Vagina (tissue), 2 donors: ENCODE measurements at places on chromosomes 4 and X. TPM values are rescaled to one million over a fixed set of nuclear protein-coding genes. Genes with fewer than 3 reads are reported as not detected.

DNA sequence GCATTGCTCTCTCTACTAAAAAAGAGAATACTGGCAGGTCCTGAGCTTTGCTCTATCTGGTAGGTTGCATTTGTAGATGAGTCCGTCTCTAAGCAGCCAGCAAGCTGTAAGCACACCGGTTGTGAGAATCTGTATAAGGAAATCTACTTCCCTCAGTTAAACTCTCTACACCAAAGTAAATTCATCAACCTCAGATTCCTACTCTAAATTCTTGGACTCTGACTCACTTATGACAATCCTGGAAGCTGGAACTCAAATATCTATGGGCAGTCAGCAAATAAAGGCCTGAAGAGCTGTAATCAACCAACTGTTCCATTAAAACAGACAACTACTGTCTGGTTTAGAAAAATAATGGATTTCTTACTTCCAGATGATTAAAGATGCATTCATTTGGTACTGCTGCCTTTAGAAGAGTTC lies 37.9 kb downstream of the FAT1 start:
- no peaks in the 10 kb centered on the region for H3K27me3 ChIP-seq
- no peak overlapping the region for H3K27ac ChIP-seq
- no peaks in the 10 kb centered on the region for H3K36me3 ChIP-seq
- no peak overlapping the region for H3K4me3 ChIP-seq
- DNase-seq: no peak
- peaks cover 11% of the 10 kb centered on the region for H3K4me1 ChIP-seq

GRCh38 chr4:77153006-77153405 lies 4.0 kb upstream of the CCNG2 start:
- H3K36me3 ChIP-seq: no peaks in the 10 kb centered on the region
- H3K4me1 ChIP-seq: peaks cover 7% of the 10 kb centered on the region
- no peak overlapping the region for H3K4me3 ChIP-seq
- no peak overlapping the region for H3K27ac ChIP-seq
- DNase-seq: no peak

DNA sequence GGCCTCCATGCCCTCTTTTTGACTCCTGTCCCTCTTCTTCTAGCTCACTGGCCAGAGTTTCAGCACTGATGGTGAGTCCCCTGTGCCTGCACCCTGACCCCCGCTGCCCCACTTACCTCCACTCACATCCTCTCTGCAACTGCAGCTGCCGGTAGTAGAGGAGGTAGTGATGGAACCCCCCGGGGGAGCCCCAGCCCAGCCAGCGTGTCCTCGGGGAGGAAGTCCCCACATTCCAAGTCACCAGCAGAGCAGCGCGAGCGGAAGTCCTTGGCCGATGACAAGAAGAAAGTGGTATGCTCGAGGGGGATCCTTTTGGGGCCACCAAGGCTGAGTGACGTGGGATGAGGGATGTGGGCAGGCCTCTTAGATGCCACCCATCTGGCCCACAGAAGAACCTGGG lies 5.8 kb downstream of the ARAF start:
- no peak for DNase-seq
- H3K27me3 ChIP-seq: no peaks in the 10 kb centered on the region
- no peak overlapping the region for H3K4me3 ChIP-seq

DNA sequence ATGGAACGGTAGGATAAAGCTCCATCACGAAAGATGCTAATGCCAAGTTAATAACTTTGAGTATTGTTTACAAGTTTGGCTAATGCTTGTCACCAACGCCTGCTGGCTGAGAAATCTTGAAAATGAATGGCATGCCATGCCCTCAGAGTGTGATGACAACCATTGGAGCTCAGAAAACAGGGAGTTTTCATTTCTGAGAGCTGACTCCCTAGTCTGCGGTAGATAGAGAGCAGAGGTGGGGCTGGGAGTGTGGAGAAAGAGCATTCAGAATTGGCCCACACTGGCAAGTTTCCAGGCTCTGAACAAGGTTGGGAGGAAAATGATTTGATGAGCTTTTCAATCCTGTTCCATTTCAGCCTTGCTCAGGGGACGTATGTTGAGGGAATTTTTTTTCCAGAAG lies 183.9 kb downstream of the CPEB2 start:
- H3K27ac ChIP-seq: no peak overlapping the region
- H3K36me3 ChIP-seq: no peaks in the 10 kb centered on the region
- no peaks in the 10 kb centered on the region for H3K4me1 ChIP-seq
- DNase-seq: no peak
- H3K4me3 ChIP-seq: no peak overlapping the region

GRCh38 chrX:57134702-57135101 lies 2.5 kb downstream of the SPIN2A start:
- no peak overlapping the region for H3K4me3 ChIP-seq
- H3K27me3 ChIP-seq: no peaks in the 10 kb centered on the region
- H3K36me3 ChIP-seq: no peaks in the 10 kb centered on the region
- no peak for DNase-seq

DNA sequence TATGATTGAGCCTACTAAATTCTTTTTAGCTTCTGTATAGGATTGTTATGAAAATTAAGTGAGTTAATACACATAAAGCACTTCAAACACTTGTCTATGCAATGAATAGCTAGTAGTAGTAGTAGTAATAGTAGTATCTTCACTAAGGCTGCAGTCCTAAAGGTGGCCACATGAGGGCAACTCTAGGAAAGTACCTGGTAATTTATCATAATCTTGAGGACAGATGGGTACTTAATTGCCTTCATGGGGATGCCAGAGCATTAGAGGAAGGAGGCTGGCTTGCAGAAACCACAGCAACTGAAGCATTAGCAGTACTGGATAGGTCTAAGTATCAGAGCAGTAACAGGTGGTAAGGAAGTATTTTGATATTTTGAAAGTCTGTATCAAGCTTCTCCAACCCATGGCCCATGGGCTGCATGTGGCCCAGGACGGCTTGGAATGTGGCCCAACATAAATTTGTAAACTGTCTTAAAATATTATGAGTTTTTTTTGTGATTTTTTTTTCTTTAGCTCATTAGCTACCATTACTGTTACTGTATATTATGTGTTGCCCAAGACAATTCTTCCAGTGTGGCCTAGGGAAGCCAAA lies 17.3 kb downstream of the NIPAL1 start:
- H3K4me3 ChIP-seq: no peak overlapping the region
- H3K27ac ChIP-seq: no peak overlapping the region
- no peaks in the 10 kb centered on the region for H3K27me3 ChIP-seq
- H3K4me1 ChIP-seq: no peaks in the 10 kb centered on the region
- no peak for DNase-seq

GRCh38 chr4:7201420-7202305 lies 9.3 kb downstream of the SORCS2 start:
- no peaks in the 10 kb centered on the region for H3K27me3 ChIP-seq
- H3K4me3 ChIP-seq: peak overlapping the region; percentile 12

DNA sequence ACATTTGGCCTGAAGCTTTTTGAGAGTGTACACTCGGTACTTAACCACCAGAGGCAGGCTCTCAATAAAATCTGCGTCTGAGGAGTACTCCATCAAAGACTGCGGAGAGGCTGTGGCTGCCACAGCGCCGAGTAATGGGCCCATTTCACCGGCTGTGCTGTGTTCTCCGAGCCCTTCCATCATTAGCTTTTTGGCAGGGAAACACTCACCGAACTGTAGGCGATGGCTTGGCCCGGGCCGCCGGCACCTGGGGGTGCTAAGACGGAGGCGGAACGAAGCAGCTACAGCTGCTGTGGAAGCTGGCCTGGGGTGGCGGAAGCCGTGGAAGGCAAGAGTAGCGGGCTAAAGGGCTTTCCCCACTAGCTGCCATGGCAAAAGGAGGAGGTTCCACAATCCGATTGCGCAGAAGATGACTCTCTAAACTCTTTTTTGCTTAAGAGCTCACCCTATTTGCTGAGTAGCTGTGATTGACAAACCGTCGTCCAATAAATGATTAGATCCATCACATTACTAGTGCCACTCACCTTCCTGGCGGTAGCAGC lies 48.5 kb upstream of the PABPC1L2A start:
- no peak for DNase-seq
- no peaks in the 10 kb centered on the region for H3K27me3 ChIP-seq
- H3K36me3 ChIP-seq: no peaks in the 10 kb centered on the region
- H3K4me3 ChIP-seq: no peak overlapping the region
- H3K27ac ChIP-seq: no peak overlapping the region

DNA sequence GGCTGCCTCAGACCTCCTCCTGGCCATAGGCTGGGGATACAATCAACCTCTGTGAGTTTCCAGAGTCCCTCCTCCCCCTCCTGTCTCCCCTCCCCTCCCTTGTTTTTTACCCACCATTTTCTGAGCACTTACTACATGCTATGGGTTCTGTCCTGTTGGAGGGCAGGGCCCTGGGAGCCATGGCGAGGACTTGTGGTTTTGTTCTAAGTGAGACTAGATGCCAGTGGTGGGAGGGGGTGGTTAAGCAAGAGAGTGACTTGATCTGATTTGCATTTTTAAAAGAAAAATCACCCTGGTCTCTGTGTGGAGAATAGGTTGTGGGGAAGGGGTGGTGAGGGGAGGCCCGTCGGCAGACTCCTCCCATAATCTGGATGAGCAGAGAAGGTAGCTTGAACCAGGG lies 39.5 kb downstream of the EFNB1 start:
- no peaks in the 10 kb centered on the region for H3K36me3 ChIP-seq
- no peaks in the 10 kb centered on the region for H3K4me1 ChIP-seq
- H3K27me3 ChIP-seq: no peaks in the 10 kb centered on the region
- H3K27ac ChIP-seq: no peak overlapping the region

DNA sequence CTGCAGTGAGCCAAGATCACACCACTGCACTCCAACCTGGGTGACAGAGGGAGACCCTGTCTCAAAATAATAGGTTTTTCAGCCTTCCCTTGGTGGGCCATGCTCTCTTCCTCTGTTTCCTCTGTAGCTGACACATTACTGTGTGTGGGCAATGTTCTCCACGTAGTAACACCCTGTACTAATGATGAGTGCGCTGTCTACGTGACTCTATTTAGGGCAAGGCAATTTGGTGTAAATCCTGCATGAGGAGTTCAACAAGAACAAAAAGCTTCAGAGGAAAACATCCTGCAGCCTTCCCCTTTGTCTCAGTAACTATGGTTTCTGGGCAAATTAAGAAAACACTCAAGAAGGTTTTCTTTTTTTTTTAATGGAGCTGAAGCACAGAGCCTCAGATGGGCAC lies 24.4 kb upstream of the JAKMIP1 start:
- H3K36me3 ChIP-seq: no peaks in the 10 kb centered on the region
- no peak for DNase-seq
- H3K27me3 ChIP-seq: no peaks in the 10 kb centered on the region
- no peaks in the 10 kb centered on the region for H3K4me1 ChIP-seq
- H3K4me3 ChIP-seq: no peak overlapping the region
- no peak overlapping the region for H3K27ac ChIP-seq

- no peaks in the 10 kb centered on the region for H3K36me3 ChIP-seq
- no peak overlapping the region for H3K27ac ChIP-seq
- DNase-seq: no peak
- no peaks in the 10 kb centered on the region for H3K4me1 ChIP-seq
These were observed 167.9 kb downstream of the PRDM5 start for GRCh38 chr4:120754590-120754989.

GRCh38 chrX:136708348-136708747 lies 60.4 kb downstream of the CD40LG start:
- no peaks in the 10 kb centered on the region for H3K36me3 ChIP-seq
- no peaks in the 10 kb centered on the region for H3K27me3 ChIP-seq
- no peak for DNase-seq
- no peak overlapping the region for H3K27ac ChIP-seq
- no peak overlapping the region for H3K4me3 ChIP-seq

DNA sequence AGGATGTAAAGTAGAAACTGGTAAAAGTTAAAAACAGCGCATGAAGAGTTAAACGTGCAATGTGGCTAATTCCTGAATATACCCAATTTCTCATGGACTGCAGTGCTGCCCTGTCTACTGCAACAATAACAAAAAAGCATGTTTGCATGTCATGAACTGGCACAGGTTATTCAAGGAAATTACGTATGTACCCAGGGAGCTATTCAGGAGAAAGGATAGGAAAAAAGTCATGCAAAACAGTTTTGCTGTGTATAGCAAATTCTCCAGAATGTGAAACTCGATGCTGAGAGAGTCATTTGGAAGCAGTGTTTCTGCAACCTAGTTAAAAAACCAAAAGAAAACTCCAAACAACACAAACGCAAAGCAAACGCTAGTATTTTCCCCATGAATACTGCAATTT lies 381.5 kb upstream of the PRKX start:
- H3K36me3 ChIP-seq: no peaks in the 10 kb centered on the region
- DNase-seq: no peak
- H3K4me1 ChIP-seq: no peaks in the 10 kb centered on the region
- H3K27me3 ChIP-seq: no peaks in the 10 kb centered on the region
- no peak overlapping the region for H3K27ac ChIP-seq

DNA sequence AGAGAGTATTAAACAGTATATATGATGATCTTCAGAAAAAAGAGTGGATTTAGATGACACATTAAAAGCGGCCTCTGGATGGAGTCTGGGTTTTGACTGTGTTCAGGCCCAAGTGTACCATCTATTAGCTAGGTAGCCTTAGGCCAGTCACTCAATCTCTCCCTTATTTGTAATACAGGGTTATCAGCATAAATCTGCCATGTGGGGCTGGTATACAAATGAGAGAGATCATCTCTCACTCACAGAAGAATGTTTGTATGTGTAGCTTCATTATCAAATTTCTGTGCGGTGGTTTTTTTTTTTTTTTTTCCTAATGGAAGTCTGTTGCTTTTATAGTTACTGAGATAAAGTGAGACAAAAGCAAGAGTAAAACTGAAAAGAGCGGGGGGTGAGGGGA lies 12.7 kb downstream of the SLC2A9 start:
- peak overlapping the region; percentile 22 for H3K27ac ChIP-seq
- peaks cover 37% of the 10 kb centered on the region for H3K4me1 ChIP-seq
- no peak for DNase-seq
- no peaks in the 10 kb centered on the region for H3K27me3 ChIP-seq

- H3K4me3 ChIP-seq: no peak overlapping the region
- no peak for DNase-seq
- H3K4me1 ChIP-seq: no peaks in the 10 kb centered on the region
- H3K27ac ChIP-seq: no peak overlapping the region
- H3K36me3 ChIP-seq: no peaks in the 10 kb centered on the region
These were observed 267.3 kb upstream of the GATB start for GRCh38 chr4:152028131-152028530.

- H3K4me3 ChIP-seq: no peak overlapping the region
- DNase-seq: no peak
- H3K36me3 ChIP-seq: no peaks in the 10 kb centered on the region
- no peaks in the 10 kb centered on the region for H3K27me3 ChIP-seq
These were observed 151.4 kb upstream of the STX18 start for GRCh38 chr4:4693258-4693657.

Gene IL3RA
- 7.9 TPM for total RNA-seq

Gene CFAP47
- total RNA-seq: not detected

Gene SSX4B
- total RNA-seq: not detected

Gene ALB
- total RNA-seq: not detected

Gene ZNF182
- 4.2 TPM for total RNA-seq

Gene TMEM271
- 0.25 TPM for total RNA-seq

Gene TBX22
- total RNA-seq: not detected

Gene STS
- total RNA-seq: 6.4 TPM

Gene PAGE5
- not detected for total RNA-seq

Gene POLN
- 3.9 TPM for total RNA-seq

Gene BEND2
- not detected for total RNA-seq
